Hematopoietic multipotent progenitor cell treated with erythropoietin and hydrocortisone succinate and interleukin-3 and kit ligand, for 4 days (in vitro differentiated cells): ENCODE measurements at places on chromosomes 5 and 9.
A peak's percentile ranks its signal among the peaks of the same experiment; 100 is the strongest.

GRCh38 chr5:102958481-102959011, 161.4 kb downstream of the GIN1 start:
- DNase-seq, result no peak

- DNase-seq, result no peak
These were observed 307.9 kb upstream of the SMARCA2 start for GRCh38 chr9:1707291-1707690.

- DNase-seq, result peak; percentile 76
These were observed 71.9 kb downstream of the MVB12B start for GRCh38 chr9:126398403-126399058.

GRCh38 chr5:96487859-96488258, 54.8 kb upstream of the PCSK1 start:
- no peak for DNase-seq
